ENCODE measurements at places on chromosomes 4 and X.

- no peak for DNase-seq
These were observed 930.3 kb downstream of the STIM2 start for GRCh38 chr4:27790911-27791310.

- DNase-seq: no peak
These were observed 1085.3 kb upstream of the PCDH10 start for GRCh38 chr4:132063829-132064228.

DNA sequence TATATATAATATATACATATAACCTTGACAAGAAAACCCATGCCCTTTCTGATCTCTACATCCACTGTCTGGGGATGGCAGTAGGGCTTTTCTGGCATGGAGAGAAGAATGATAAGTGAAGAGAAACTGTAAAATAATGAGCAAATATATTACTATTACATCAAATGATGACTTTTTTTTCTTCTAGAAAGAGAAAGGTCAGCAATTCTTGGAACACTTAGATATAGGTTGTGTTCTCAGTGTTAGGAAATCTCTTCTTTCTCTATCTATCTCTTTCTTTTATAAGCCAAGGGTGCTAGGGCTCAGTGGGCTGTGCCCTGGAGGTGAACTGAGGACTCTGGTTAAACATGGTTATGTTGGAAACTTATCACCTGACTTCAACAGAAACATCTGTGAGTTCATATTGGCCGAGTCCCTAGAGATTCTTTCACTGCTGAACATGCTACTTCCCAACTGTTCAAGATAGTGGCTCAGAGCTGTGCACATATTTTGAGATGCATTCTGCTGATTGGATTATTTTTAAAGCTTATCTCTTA is 265.1 kb downstream of the GBA3 start:
- DNase-seq: no peak

DNA sequence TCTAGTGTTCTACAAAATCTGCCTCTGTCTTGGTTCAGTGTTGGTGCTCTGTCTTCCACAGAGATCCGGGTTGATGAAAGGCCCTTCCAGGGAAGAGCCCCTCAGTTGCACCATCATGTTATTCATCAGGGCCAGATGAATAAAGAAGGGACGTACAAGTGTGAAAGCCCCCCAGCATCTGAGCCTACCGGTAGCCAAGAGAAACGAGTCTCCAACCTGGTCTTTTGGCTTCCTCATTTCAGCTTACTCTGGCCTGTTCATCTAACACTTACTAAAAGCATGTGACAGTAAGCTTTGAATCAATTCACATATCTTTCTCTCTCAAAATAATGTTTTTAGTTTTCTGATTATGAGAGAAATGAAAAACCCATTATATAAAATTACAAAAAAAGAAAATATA is 19.2 kb downstream of the MEPE start:
- no peak for DNase-seq

GRCh38 chrX:104749951-104750610 is 184.1 kb downstream of the IL1RAPL2 start:
- DNase-seq: no peak

DNA sequence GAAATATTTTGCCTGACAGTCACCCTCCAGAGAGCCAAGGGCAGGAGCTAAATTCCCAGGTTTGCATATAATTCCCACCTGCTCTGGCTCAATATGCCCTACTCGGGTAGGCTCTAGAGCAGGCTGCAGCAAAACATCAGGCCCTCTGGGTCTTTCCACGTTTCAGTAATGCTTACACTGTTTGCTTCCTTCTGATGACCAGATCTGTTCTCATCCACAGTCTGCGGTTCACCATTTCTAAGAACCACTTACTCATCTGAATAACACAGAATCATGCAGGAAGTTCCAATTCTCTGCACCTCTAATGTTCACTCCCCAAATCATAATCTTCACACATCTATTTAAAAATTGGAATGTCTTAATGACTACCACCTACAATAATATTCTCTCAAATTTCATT is 141.4 kb downstream of the PPP3CA start:
- DNase-seq: no peak

GRCh38 chr4:173195109-173195508 is 26.5 kb downstream of the GALNT7 start:
- DNase-seq: no peak

GRCh38 chrX:120380699-120381098 is 18.8 kb downstream of the ATP1B4 start:
- DNase-seq: no peak

DNA sequence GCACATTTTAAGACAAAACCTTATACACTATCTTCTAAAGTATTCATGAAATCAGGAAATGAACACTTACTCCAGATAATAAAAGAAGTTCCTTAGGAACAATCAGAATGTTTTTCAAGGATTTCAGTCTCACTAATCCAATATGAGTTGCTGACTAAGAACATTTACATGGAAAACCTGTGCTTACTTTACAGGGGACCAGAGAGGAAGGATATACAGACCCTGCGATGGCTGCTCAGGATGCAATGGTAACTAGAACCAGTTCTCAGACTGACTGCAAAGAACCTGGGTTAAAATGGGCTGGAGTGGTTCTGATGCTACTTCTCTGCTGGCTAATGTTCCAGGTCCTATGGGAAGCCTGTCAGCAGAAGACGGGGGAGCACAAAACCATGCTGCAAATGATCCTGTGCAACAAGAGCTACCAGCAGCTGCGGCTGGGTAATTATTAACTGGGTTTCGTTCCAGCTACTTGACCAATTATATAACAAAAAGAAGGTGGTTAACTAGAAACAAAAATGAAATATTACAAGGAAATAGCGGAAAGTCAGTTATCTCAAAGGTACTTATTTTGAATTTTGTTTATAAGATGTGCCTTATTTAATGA is 85.3 kb downstream of the ANXA10 start:
- no peak for DNase-seq

DNA sequence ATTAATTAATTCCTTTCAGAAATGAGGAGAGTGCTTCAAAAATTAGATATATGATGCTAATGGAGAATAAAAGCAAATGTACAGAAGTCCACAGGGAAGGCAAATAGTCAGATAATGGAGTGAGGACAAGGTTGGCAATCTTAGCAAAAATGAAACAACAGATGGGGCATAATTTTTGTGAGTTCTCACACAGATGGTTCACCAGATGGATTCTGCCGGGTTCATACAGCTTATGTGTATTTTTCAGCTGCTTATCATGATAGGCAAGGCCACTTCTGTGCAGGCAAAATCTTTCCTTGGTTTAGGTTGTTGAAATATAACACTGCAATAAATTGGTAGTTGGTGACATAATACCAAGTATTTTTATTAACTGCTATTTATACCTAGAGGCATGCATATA is 1539.0 kb upstream of the IGFBP7 start:
- no peak for DNase-seq

DNA sequence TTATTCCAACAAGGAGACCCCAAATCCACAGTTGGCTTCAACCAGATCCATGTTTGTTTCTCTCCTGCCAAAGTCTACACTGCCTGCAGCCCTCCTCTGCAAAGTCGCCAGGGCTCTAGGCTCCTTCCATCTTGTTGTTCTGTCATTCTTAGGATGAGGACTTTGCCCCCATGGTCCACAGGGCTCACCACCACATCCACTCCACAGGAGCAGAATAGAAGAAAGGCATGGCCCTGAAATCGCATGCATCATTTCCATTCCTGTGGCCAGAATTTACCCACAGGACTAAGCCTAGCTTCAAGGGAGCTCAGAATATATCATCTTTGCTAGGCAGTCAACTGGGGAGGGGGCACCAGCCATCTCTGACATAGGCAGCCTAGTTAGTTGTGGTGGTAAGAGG is 254.7 kb downstream of the FBXW7 start:
- no peak for DNase-seq

GRCh38 chrX:276581-277201 is 4.5 kb upstream of the PLCXD1 start:
- DNase-seq: no peak

- DNase-seq: no peak
These were observed 1153.8 kb downstream of the STIM2 start for GRCh38 chr4:28014469-28014868.

GRCh38 chrX:84469226-84469625 is 33.0 kb downstream of the HDX start:
- no peak for DNase-seq

GRCh38 chrX:111006116-111006515 is 89.9 kb upstream of the PAK3 start:
- DNase-seq: no peak

DNA sequence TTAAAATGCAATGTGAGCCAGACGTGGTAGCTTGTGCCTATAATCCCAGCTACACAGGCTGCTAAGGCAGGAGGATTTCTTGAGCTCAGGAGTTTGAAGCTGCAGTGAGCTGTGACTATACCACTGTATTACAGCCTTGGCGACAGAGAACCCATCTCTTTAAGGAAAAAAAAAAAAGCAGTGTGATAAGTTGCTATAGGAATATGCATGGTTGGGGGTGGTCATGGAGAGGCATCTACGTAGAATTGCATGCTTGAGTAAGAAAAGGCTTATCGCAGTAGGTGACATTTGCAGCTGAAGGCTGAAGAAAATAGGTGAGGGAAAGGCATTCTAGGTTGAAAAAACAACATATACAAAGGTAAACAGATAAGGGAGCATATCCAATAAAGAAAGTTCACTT is 4.1 kb downstream of the DIAPH2 start:
- DNase-seq: no peak

DNA sequence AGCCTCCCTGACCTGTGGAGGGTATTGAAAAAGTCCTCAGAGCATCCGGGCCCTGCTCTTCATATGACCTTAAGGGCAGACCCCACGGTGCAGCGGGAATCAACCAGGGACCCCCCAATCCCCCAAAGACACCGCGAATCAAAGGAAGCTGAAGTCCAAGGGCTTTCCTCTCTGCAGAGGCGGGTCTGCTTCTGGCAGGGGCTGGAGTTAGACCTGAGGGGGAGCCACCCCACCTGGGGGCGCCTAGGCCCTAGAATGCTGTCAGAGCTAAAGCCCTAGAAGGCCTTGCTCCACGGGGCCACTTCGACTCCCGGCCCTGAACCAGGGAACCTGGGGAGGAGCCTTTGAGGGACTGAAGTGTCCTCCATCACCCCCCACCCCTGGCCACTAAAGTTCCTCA is 2.8 kb upstream of the HAUS7 start:
- no peak for DNase-seq

DNA sequence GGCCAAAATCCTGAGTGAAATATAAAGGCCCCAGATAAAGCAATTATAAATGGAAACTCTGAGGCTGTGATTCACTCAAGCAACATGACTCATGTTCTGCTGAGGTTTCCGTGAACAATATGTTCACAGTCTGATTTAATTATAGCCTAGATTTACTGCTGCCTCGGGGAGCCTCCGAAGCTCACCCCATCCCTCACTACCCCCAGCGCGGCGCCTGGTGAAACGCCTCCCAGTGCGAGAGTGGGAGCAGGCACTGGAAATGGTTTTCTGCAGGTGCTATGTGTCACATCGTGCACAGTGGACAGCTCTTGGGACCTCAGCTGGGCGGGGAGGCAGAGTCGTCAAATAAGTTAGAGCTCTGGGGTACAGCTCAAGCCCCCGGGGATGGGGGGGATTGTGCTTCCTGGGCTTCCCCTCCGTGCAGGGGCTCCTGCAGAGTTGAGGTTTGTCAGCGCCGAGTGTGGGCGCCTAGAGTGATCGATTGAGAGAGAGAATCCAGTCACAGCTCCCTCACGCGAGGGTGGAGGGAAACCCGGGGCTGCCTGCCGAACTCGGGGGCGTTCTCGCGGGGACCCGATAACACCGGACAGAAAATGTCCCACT is 110.6 kb downstream of the PHKA2 start:
- DNase-seq: no peak

DNA sequence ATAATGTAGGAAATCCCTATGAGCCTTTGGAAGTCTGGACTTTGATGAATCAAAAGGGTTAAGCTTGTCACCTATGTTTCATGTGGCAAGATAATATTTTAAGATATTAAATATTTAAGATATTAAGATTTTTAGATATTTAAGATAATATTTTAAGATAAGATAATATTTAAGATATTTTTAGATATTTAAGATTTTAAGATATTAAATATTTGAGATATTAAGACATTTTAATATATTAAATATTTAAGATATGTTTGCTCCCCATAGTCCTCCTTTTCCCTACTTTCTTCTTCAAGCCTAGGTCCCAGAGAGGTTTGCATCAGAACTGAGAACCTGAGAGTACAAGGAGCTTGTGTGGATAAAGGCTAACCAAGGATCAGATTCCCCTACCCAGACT is 478.4 kb upstream of the IGFBP7 start:
- no peak for DNase-seq

GRCh38 chr4:144634978-144635747 is 10.8 kb upstream of the HHIP start:
- DNase-seq: no peak

DNA sequence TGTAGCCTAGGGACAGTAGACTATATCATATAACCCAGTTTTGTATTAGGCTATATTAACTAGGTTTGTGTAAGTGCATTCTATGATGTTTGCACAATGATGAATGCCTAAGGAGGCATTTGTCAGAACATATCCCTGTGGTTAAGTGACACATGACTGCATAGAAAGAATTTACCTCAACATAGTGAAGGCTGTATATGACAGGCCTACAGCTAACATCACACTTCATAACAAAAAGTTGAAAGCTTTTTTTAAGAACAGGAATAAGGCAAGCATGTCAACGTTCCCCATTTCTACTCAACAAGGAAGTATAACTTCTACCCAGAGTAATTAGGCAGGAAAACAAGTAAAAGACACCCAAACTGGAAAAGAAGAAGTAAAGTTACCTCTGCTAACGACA is 165.9 kb upstream of the NDST4 start:
- DNase-seq: no peak

DNA sequence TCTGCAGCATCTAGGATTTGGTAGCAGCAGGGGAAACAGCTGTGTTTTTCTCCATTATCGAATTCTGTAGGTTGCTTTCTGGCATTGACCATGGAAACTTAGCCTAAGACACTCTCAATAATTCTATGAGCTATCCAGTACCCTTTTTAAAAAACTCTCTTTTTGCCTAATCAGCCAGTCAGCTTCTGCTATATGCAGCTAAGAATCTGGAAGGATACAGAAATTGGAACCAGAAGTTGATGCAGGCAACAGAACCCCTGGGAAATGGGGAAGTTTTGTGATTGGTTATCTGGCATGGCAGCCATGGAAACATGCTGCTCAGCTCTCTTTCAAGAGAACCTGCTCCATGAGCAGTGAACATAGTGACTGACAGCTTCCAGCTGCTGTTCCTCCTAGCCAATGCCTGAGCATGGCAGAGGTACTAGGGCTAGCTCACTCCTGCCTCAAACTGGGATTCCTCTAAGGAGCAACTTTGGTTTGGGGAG is 417.6 kb upstream of the MAOA start:
- no peak for DNase-seq

- no peak for DNase-seq
These were observed 55.7 kb upstream of the GYPE start for GRCh38 chr4:143961075-143961474.

All from NCI-H187 treated with DMSO at 0.1 percent for 48 hours (cell line).